ENCODE measurements at places on chromosomes 3 and 15.

GRCh38 chr3:32973982-32974381 lies 22.5 kb downstream of the CCR4 start:
- no peak for DNase-seq

GRCh38 chr3:120550546-120550945 lies 45.6 kb upstream of the NDUFB4 start:
- DNase-seq, result no peak

GRCh38 chr3:23217872-23218554 lies 14.9 kb downstream of the UBE2E2 start:
- DNase-seq, result no peak

- no peak for DNase-seq
Observed at GRCh38 chr3:39196671-39197356, 4.4 kb upstream of the XIRP1 start.

- no peak for DNase-seq
Observed at GRCh38 chr3:185583925-185584324, 2.2 kb upstream of the SENP2 start.

- no peak for DNase-seq
Observed at GRCh38 chr3:152386208-152386607, 117.5 kb downstream of the MBNL1 start.

- no peak for DNase-seq
Observed at GRCh38 chr3:79604681-79605080, 163.1 kb downstream of the ROBO1 start.

- DNase-seq, result no peak
Observed at GRCh38 chr3:127036209-127037020, 53.5 kb downstream of the PLXNA1 start.

DNA sequence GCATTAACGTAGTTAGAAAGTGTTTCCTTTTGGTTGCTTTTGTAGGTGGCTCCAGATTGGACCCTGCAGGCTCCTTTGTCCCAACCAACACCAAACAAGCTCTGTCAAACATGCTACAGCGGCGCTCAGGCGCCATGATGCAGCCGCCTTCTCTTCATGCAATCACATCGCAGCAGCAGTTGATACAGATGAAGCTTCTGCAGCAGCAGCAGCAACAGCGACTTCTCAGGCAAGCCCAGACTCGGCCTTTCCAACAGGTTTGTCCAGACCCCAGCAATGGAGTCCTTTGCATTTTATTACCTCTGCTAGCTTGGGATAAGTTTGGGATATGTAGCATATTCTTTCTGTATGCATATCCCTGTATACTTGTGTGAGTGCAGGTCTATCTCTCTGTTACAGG lies 10.1 kb upstream of the P2RY12 start:
- no peak for DNase-seq

GRCh38 chr3:13215940-13216546 lies 142.8 kb upstream of the IQSEC1 start:
- DNase-seq, result no peak

DNA sequence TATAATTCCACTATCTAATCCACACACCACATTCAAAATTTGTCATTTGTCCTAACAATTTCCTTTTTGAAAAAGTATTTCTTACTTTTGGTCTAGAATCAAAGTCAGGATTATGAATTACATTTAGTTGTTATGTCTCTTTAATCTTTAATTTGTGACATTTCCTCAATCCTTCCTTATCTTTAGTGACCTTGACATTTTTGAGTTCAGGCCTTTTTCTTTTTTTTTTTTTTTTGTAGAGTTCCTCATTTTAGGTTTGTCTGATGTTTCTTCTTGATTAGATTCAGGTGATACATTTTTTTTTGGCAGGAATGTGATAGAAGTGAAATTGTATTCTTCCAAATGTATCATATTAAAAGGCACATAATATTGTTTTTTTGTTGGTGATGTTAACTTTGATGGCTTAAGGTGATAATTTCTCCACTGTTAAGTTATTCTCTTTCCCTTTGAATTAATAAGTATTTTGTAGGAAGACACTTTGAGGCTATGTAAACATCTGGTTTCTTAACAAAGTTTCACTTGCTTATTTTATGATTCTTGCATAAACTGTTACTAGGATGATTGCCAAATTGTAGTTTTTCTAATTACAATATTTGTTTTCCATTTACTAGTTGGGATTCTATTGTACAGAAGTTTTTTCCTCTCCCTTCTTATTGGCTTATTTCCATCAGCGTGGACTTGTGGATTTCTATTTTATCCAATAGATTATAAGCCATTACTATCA lies 16.3 kb downstream of the SLC35G2 start:
- DNase-seq, result no peak

- no peak for DNase-seq
Observed at GRCh38 chr3:31948280-31948679, 32.8 kb downstream of the OSBPL10 start.

GRCh38 chr3:147518465-147518864 lies 109.3 kb downstream of the ZIC1 start:
- DNase-seq, result no peak

- DNase-seq, result no peak
Observed at GRCh38 chr3:35640190-35641165, 1.2 kb downstream of the ARPP21 start.

- DNase-seq, result no peak
Observed at GRCh38 chr15:65258375-65259262, 28.1 kb downstream of the PARP16 start.

- peak; percentile 52 for DNase-seq
Observed at GRCh38 chr3:13009132-13009945, 63.9 kb downstream of the IQSEC1 start.

GRCh38 chr3:141147657-141148056 lies 84.0 kb upstream of the PXYLP1 start:
- no peak for DNase-seq

GRCh38 chr3:141178551-141178950 lies 53.1 kb upstream of the PXYLP1 start:
- no peak for DNase-seq

GRCh38 chr3:94513600-94513999 lies 450.7 kb downstream of the NSUN3 start:
- no peak for DNase-seq
